ENCODE measurements at places on chromosomes 2 and 18. TPM values are rescaled to one million over a fixed set of nuclear protein-coding genes. Genes with fewer than 3 reads are reported as not detected.

The GMPPA gene
- 32.0 TPM for total RNA-seq

The REG1B gene
- not detected for total RNA-seq

The DHRS9 gene
- total RNA-seq = not detected

The SNORC gene
- 0.61 TPM for total RNA-seq

The ELOA2 gene
- not detected for total RNA-seq

The SANBR gene
- total RNA-seq = 8.9 TPM

The SOS1 gene
- 35.8 TPM for total RNA-seq

The ASIC4 gene
- 0.37 TPM for total RNA-seq

The GAD1 gene
- 1.8 TPM for total RNA-seq
